ENCODE measurements at places on chromosomes 1 and 21.

GRCh38 chr21:38747810-38748209, 57.9 kb upstream of the ETS2 start:
- no peak for DNase-seq

GRCh38 chr1:218611916-218612585, 266.9 kb downstream of the TGFB2 start:
- no peak for DNase-seq

- DNase-seq = no peak
Measured at GRCh38 chr1:248739572-248740205, 15.9 kb downstream of the LYPD8 start.

DNA sequence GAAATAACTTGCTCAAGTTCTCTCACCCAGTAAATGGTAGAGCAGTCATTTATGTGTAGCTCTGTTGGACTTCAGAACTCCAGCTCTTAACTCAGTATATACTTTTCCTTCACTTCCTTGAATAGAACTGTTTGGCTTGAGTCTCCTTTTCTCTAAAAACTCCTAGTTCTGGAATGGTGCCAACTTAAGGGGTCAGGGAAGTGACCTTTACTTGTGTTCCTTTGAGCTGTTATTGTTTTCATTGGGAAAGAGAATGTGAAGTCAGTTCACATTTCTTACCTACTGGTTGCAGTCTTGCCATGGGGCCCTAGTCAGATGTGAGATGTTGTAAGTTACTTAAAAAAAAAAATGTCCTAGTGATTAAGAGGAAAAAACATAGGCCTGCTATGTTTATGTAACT, 77.0 kb upstream of the MACF1 start:
- DNase-seq = no peak

GRCh38 chr1:3779265-3779911, 6.8 kb downstream of the SMIM1 start:
- DNase-seq = no peak

DNA sequence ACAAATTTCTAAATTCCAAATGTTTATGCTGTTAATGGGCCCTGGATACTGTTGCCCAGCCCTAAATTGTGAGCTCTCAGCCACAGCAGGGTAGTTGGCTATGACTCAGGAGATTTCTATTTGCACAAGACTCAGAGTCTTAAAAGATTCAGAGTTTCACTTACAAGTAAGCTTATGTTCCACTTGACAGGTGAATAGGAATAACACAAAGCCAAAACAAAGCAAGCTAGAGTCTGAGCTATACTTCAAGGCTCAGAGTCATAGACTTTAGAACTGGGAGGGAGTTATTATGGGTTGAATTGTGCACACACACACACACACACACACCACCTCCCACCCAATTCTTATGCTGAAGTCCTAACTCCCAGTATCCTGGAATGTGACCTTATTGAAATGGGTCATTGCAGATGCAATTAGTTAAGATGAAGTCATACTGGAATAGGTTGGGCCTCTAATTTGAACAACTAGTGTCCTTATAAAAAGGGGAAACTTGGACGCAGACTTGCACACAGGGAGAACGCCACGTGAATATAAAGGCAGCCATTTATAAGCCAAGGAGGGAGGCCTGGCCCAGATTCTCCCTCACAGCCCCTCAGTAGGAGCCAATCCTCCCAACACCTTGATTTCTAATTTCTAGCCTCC, 30.2 kb downstream of the PRDX6 start:
- no peak for DNase-seq

GRCh38 chr1:157151073-157151472, 12.9 kb upstream of the ETV3 start:
- DNase-seq = no peak

DNA sequence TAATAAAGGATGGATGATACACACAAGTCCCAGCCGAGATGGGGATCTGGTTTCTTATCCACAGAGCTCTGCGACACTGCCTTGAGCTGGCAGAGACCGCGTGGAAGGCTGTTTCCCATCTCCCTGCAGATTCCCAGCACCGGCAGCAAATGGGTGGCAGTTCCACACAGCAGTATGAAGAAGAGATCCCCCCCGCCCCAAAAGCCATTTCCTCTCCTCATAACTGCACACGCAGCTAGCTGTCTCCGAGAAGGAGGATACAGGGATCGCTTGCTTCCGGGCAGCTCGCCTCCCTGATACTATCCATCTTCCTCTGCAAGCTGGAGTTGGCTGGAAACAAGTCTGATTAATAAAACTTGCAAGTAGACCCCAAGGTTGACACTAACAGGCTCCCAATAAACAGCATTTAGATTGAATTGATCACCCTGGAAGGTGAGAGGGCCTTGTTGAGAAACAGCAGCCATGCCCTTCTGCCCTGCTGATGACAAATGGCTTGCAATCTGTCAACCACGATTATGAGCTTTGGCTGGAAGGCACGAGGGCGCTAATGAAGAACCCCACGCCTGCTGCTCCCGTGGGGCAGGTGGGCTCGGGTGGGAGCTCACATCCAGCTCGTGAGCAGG, 642.3 kb downstream of the AJAP1 start:
- DNase-seq = no peak

Data from common myeloid progenitor, CD34-positive (primary cell).